ENCODE measurements at places on chromosomes 4 and X.

GRCh38 chr4:146338512-146338911 lies 124.2 kb downstream of the REELD1 start:
- no peak for DNase-seq

- no peak for DNase-seq
Measured at GRCh38 chrX:34584781-34585180, 72.3 kb downstream of the TMEM47 start.

DNA sequence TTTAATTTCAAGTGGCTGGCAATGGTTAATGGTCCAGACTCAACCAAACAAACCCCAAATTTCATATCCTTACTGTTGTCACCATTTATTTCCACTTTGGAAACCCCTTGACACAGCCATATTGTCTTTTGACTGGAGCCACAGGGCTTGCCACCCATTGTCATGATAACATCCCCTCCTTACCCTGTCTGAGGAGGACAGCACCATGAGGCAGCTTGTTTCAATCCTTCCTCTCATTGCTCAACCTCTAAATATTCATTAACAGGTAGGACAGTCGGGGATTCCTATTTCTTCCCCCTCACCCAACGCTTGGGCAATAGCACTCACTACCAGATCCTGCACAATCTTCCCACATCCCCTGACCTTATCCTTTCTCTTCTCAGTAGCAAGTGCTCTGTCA lies 92.1 kb downstream of the CEP135 start:
- DNase-seq, result no peak

DNA sequence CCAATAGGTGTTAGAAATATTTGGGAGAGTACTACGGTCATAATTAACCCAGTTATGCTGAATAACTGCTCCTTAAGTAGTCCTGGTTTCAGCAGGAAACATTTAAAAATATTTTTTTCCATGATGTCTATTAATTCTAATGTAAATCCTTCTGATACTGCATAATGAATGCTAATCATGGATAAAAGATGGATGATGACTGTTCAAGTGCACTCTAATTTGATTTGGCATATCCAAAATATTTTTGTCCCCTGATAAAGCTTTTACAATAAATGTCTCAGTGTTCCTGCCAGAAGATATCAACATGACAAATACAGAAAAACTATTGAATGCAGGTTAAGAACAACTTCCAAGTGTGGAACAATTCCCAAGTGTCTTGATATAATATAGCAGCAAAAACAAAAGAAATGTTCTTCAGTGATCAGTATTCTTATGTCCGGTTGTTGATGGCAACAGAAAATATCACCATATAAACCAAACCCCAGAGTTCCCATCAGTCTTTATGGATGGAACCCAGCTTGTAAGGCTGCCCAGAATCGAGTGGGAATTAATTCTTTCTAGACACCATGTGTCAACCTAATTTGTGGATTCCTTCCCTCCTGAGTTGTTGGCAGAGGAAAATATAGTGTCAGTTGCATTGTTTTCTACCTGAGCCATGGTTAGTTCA lies 205.4 kb upstream of the GK2 start:
- no peak for DNase-seq

- no peak for DNase-seq
Measured at GRCh38 chr4:8533274-8533865, 46.8 kb upstream of the GPR78 start.

Data from iris pigment epithelial cell (primary cell).